ENCODE measurements at places on chromosomes 2 and 18. TPM values are rescaled to one million over a fixed set of nuclear protein-coding genes. Genes with fewer than 3 reads are reported as not detected.

GRCh38 chr18:75607701-75608100 is 180.2 kb upstream of the SMIM21 start:
- no peak for DNase-seq

DNA sequence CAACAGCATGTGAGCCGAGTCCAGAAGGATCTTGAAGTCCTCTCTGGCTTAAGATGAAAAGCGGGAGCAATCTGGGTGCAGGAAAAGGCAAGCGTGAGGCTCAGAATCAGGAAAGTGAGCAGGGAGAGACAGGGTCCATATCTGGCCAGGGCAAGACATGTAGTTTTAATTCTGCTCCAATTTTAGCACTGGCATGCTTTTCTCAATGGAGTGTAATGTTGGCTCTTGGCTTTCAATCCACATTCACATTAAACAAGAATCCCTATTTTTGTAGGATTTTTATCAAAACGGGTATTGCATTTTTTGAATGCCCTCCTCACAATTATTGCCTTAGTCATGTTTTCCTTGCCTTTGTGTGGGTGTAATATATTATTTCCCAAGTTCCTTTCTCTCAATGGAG is 6.0 kb downstream of the SPATA3 start:
- DNase-seq, result no peak

GRCh38 chr2:215626812-215627281 is 191.0 kb upstream of the FN1 start:
- no peak for DNase-seq

The SOX11 gene
- total RNA-seq, result not detected
